ENCODE measurements at places on chromosomes 3 and 15. TPM values are rescaled to one million over a fixed set of nuclear protein-coding genes. Genes with fewer than 3 reads are reported as not detected.

Gene DUOXA2
- 48.5 TPM for total RNA-seq

Gene AP3B2
- total RNA-seq = 1.2 TPM

Gene CFAP100
- total RNA-seq = not detected

- DNase-seq = no peak
Measured at GRCh38 chr3:107238787-107239186, 138.5 kb upstream of the CCDC54 start.

Gene TRIM42
- not detected for total RNA-seq

- no peak for DNase-seq
Measured at GRCh38 chr3:42670051-42670576, 15.2 kb upstream of the KLHL40 start.

GRCh38 chr3:2880218-2880756 is 229.9 kb downstream of the IL5RA start:
- no peak for DNase-seq

GRCh38 chr3:153285982-153286381 is 124.0 kb downstream of the RAP2B start:
- DNase-seq = no peak

GRCh38 chr3:132347811-132348210 is 30.6 kb downstream of the ACP3 start:
- DNase-seq = no peak

GRCh38 chr15:77753281-77753873 is 120.7 kb upstream of the LINGO1 start:
- no peak for DNase-seq

DNA sequence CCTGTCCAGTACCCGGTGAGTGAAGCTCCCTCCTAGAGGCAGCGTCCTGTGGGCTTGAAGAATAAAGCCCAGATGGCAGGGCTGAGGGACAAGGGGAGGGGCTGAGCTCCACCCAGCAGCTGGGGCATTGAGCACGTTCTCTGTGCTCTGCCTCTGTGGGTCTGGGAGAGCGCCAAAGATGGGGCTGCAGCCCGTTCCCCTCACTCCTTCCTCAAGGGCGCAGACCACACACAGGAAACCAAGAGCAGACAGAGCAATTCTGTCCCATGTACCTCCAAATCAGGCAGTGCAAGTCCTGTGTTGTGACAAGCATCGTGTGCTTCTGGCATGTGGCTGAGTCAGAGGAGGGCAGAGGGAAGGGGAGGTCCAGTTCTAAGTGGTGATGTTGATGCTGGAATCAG is 15.7 kb upstream of the KIF23 start:
- DNase-seq = no peak

Gene SPTBN5
- 2.3 TPM for total RNA-seq

DNA sequence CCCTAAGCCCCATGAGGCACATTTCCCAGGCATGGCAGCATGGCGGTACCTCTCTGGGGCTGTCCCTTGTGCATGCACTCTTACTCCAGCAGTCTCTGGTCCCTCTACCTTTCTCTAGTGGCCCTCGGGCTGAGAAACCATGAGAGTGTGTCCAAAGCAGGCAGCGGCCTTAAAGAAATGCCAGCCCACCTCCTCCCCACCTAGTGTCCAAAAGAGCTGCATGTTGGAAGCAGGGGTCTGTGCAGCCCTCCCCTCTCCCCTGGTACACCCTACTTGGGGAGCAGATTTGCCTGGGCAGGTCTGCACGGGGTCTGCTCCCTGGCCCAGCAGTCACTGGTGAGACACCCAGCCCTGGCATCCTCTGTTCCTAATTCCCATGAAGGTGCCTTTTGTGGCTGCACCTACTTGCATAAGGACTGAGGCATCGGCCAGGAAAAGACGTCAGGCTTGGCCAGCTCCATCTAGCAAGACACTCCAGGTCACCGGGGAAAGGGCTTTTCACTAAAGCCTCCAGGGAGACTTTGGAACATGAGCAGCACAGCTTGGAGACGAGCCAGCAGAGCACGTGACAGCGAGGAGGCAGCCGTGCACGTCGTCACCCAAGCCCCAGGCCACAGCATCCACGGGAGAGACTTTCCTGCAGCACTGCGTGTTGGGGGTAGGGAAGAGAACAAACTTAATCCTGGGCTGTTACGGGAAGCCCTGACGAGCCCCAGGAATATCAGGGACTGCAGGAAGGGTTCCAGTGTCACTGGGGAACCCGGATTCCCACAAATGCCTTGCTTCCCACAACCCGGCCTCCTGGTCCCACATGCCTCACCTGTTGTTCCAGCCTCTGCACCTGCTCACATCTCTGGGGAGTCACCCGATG is 38.8 kb downstream of the TM2D3 start:
- DNase-seq = peak; percentile 77

- peak; percentile 26 for DNase-seq
Measured at GRCh38 chr15:40338921-40339620, 1.7 kb downstream of the CCDC9B start.

Gene GOLGA8S
- not detected for total RNA-seq

- DNase-seq = no peak
Measured at GRCh38 chr3:52561028-52561747, 24.8 kb downstream of the UQCC5 start.

Gene ZNF639
- total RNA-seq = 18.6 TPM

Gene RETNLB
- total RNA-seq = 101 TPM

Gene GPR27
- total RNA-seq = 2.2 TPM

Gene EPHA3
- 1.7 TPM for total RNA-seq

Gene TAGLN3
- 1.8 TPM for total RNA-seq

- DNase-seq = no peak
Measured at GRCh38 chr3:67517781-67518180, 136.6 kb downstream of the SUCLG2 start.

GRCh38 chr15:63504247-63504978 is at the start of gene USP3:
Gene USP3, plus strand, starts transcription at chr15:63504593. Its CDS starts 147 bp downstream, at chr15:63504740.
- peak; percentile 96 for DNase-seq

DNA sequence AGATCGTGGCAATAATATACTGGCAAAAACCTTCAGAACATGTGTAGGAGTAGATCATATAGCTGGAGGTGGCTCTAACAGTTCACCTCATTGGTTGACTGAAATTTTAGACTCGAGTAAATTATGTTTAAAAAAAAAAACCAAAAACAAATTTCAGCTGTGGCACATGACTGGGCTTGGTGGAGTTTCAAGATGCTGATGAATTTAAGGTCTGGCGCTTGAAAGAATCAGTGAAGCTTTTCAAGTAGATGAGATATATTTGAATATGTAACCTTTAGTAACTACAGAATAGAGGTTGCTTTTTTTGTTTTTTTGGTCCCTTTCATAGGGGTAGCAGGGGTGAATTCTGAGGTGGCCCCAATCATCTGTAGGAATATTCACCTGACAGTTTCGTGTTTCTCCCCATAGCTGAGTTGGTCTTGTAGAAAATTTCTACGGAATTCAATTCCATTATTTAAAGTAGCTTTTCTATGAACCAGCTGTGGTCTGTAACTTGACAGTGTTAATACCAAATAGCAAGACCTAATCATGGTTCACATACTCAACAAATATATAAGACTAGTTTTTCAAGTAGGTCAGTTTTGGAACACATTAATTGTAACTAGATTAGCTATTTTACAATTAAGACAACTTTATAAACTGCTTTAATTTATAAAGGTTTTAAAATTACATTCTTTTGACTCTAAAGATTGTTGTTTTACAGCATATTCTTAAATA is 65.6 kb downstream of the MAP4 start:
- DNase-seq = no peak

DNA sequence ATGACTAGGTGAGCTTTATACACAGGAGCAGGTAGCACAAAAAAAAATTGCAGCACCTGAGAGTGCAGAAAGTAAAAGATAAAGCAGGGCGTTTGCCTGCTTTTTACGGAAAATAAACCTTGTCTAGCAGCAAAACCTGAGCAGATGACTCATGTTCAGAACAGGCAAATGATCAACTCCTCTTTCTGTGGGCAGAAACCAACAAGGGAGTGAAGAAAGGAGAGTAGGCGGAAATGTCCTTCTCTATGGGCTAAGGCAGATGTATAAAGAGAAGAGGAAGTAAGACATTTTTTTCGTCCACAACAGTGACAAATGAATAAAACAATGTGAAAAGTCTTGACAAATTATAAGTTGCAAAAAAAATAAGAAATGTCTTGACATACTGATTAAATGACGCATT is 24.5 kb upstream of the GMNC start:
- no peak for DNase-seq

- no peak for DNase-seq
Measured at GRCh38 chr15:100667405-100668347, 65.3 kb downstream of the ASB7 start.

GRCh38 chr3:72238010-72238691 is 453.2 kb upstream of the PROK2 start:
- no peak for DNase-seq

Gene PLCB2
- 5.7 TPM for total RNA-seq

- no peak for DNase-seq
Measured at GRCh38 chr3:179324270-179324754, 1.5 kb downstream of the ZNF639 start.

DNA sequence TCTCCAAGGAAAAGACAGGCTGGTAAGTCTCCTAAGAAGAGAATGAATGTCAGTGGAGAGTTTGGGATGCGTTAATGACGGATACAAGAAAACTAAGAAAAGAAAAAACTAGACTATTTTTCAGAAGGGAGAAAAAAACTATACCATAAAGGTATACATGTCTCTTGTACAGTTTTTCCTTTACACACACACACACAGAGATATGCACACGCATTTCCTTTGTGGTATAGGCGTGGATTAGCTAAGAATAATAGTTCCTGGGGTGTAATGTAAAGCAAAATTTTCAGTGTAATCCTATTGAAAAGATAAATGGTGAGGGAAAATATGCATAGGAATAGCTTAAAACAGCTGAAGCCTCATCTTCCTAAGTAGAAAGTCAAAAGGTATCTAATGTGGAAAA is 36.3 kb downstream of the GABPB1 start:
- no peak for DNase-seq

Gene GRK7
- not detected for total RNA-seq

DNA sequence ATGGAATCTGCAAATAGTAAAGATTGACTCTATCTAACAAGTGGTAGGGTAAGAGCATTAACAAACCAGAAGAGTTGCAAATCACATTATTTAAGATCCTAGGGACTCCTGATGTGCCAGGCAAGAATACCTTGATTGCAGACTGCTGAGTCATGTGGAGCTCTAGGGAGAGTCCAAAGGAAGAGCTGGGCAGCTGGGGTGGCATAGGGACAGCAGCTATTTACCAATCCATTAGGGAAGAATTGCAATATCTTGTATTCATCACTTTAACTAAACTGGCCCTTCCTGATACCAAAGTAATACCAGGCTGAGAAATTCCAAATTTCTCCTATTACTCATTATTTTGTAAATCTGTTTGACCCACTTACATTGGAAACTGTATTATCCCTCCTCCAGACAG is 52.2 kb upstream of the ACP3 start:
- no peak for DNase-seq

Gene AQP9
- 0.98 TPM for total RNA-seq

Gene ANKRD34C
- total RNA-seq = not detected

GRCh38 chr15:76512971-76513370 is 176.4 kb downstream of the ISL2 start:
- no peak for DNase-seq

- no peak for DNase-seq
Measured at GRCh38 chr15:57950381-57950946, 115.0 kb downstream of the ALDH1A2 start.

DNA sequence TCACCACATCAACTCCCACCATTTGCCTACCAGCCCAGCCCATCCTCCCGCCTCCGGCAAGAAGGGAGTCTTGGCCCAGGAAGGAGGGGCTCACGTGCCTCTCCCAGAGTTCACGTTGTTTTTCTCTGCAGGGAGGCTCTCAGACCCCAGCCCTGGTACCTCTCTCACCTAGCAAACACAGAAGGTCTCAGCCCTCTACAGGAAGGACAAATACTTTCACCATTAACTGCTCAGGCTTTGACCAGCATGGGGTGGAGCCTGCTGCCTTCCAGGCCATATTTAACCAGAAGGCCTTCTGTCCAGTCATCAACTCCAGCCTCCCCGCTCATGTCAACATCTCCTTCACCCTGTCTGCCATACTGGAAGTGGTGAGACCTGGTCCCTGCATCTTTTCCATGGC is 19.0 kb upstream of the HTR3E start:
- DNase-seq = no peak

Gene ADAMTSL3
- total RNA-seq = 0.72 TPM

GRCh38 chr3:119417771-119418512 is 45.5 kb downstream of the TMEM39A start:
- no peak for DNase-seq

Gene PRR23A
- not detected for total RNA-seq

- DNase-seq = no peak
Measured at GRCh38 chr15:27454281-27455075, 483.5 kb downstream of the GABRG3 start.

Gene ALDH1L1
- total RNA-seq = 15.3 TPM

DNA sequence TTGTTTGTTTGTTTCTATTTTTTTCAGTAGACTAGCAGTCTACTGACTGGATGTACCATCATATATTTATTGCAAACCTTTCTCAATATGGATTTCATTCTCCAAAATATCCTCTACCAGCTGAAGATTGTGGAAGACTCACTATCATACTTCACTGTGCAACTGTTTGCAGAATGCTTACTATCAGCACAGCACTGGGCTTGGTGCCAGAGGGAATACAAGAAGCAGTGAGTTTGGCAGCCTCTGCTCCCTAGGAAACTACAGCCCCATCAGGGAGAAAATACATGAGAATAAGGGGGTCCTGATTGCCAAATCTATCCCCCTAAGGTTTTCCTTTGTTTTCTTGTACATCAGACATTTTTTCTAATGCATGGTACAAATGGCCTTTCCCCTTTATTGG is 27.5 kb downstream of the AQP9 start:
- DNase-seq = no peak

GRCh38 chr3:67724434-67724833 is 70.0 kb upstream of the SUCLG2 start:
- DNase-seq = no peak

DNA sequence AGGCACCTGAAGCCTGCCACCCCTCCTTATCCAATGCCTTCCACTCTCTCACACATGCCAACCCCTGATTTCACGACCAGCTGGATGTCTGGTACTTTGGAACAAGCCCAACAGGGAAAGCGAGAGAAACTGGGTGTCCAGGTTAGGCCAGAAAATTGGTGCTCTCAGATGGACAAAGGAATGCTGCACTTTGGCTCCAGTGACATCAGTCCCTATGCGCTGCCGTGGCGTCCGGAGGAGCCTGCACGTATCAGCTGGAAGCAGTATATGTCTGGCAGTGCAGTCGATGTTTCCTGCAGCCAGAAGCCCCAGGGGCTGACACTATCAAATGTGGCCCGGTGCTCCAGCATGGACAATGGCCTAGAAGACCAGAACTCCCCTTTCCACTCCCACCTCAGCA is 45.2 kb downstream of the CDAN1 start:
- no peak for DNase-seq

DNA sequence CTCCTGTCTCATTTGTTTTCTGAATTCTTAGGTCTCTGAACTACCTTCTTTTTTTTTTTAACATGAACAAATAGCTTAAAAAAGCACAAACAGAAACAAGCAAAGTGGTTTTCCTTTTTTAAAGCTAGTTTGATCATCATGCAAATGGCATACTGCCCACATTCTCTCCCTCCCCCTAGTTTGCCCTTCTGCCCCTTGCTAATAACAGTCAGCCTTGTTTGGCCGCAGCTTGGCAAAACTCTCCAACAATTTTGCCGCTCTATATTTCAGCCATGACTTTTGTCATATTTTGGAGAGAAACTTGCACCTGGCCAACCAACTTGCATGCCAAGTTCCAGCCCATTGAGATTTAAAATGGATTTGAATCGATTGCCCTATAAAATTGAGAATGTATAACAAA is 666.0 kb upstream of the NR2F2 start:
- no peak for DNase-seq

Data from colonic mucosa (tissue), 4 donors.